Stimulated activated CD8-positive, alpha-beta memory T cell treated with anti-CD3 and anti-CD28 coated beads, Interleukin-4, amount 100 ng/mL, for 24 hours (primary cell): ENCODE measurements at places on chromosomes 3 and 15.

DNA sequence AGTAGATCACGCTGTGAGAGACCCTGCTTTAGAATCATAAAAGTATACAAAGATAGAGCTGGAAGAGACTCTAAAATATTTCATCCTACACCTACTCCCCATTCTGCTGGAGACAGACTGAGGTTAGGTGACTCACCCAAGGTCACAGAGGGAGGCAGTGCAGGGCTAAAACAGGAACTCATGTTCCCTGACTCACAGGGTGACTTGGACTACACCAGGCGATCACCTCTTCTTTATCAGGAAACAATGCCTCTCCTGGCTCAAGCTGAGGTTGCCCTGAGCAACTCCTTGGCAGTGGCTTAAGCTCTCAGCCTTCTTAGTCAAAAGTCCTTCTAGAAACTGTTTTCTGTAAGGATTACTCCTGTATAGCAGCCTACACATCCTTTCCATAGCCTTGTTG is 26.4 kb upstream of the TNFAIP8L3 start:
- no peak for DNase-seq

- DNase-seq, result no peak
Observed at GRCh38 chr3:191068946-191069813, 129.9 kb upstream of the OSTN start.

- no peak for DNase-seq
Observed at GRCh38 chr3:122365073-122365472, 18.0 kb downstream of the MIX23 start.

- peak; percentile 63 for DNase-seq
Observed at GRCh38 chr15:75452865-75453702, 1.6 kb upstream of the SIN3A start.

GRCh38 chr3:48546203-48546829 is 10.3 kb downstream of the PFKFB4 start:
- DNase-seq, result no peak

- DNase-seq, result no peak
Observed at GRCh38 chr3:3280396-3280795, 100.9 kb upstream of the CRBN start.

- no peak for DNase-seq
Observed at GRCh38 chr3:134640872-134641470, 9.9 kb downstream of the KY start.

GRCh38 chr3:126618021-126618420 is 36.9 kb downstream of the TXNRD3 start:
- no peak for DNase-seq

DNA sequence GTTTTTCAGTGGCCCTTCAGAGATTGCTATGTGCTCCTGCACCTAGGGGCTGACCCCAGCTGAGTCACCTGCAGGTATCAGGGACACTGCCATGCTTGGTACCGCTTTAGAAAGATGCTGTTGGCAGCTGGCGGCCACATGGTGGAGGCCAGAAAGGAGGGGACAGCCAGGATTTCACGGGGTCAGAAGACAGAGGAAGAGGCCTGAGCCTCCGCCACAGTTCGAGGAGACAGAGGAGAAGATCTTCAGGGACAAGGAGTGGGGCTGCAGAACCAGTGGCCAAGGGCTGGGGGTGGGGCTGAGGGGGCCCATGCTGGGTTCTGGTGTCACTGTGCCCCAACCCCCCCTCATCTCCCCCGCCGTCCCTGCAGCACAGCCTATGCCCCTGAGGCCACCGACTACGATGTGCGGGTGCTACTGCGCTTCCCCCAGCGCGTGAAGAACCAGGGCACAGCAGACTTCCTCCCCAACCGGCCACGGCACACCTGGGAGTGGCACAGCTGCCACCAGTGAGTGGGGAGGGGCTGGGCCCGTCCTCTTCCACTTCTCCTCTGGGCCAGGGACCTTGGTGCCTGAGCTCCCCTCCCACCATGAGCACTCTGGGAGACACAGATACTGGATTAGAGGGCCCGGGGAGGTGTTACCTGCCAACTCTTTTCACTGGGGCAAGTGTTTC is 19.9 kb downstream of the LOXL1 start:
- no peak for DNase-seq

- DNase-seq, result no peak
Observed at GRCh38 chr3:67431887-67432286, 222.5 kb downstream of the SUCLG2 start.

GRCh38 chr3:178711753-178712152 is 175.5 kb downstream of the KCNMB2 start:
- no peak for DNase-seq

- DNase-seq, result no peak
Observed at GRCh38 chr15:79635897-79636561, 203.9 kb downstream of the MINAR1 start.

GRCh38 chr15:42453826-42454225 is 37.1 kb downstream of the ZNF106 start:
- DNase-seq, result no peak

DNA sequence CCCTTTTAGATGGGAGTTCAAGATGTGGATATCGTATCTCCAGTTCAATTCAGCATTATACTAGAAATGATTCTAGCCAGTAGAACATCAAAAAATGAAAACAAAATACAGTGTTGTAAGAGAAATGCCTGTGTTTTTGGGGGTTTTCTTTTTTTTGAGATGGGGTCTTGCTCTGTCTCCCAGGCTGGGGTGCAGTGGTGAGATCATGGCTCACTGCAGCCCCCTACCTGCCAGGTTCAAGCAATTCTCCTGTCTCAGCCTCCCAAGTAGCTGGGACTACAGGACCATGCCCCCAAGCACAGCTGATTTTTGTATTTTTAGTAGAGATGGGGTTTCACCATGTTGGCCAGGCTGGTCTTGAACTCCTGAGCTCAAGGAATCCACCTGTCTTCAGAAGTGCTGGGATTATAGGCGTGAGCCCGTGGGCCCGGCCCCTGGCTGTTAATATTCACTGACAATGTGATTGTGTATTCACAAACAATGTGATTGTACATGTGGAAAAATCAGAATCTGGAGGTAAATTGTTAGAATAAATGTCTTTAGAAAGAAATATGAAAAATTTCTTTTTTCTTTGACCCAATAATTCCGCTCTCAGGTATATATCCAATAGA is 59.0 kb downstream of the ARIH1 start:
- no peak for DNase-seq

DNA sequence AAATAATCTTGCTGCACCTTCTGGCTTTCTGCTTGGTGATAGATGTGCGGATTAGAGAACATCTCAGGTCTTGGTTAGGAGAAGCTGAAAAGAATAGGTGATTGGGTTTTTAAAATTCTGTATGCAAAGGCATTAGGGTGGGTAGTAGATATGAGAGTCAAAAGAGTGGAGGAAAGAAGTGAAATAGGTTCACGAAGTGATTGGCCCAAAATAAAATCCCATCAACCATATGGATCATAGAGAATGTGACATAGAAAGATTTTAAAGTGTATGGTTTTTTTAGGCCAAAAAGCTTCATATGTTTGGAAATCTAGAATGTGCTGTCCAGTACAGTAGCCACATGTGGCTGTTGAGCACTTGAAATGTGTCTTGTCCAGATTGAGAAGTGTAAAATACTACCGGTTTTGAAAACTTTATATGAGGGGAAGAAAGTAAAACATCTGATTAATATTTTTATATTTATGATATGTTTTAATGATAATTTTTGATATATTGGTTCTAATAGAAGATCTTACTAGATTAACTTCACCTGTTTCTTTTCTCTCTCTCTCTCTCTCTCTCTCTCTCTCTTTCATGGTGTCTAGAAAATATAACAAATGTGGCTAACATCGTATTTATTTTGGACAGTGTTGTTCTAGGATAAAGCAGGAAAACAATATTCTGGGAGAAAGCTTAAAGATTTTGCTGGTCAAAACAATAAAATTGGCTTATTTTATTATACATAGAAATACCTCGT is 2.9 kb downstream of the MBNL1 start:
- no peak for DNase-seq

GRCh38 chr3:5016211-5017161 is 37.2 kb downstream of the BHLHE40 start:
- no peak for DNase-seq

DNA sequence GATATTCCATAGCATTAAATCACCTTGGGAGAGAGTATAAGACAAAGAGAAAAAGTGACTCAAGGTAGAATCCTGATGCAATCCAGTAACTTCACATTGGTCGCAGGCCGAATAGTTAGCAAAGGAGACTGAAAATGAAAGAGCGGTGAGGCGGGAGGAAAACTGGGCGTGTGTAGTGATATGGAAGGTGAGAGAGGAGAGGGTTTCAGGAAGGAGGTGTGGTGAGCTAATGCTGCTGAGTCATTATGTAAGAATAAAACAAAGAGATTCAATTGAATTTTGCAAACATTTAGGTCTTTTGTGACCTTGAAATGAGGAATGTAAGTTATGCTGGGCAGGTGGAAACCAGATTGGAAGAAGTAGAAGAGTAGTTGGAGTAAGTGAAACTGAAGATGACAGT is 235.3 kb downstream of the C3orf38 start:
- no peak for DNase-seq
